Esophagus squamous epithelium (tissue), 5 donors: ENCODE measurements at places on chromosomes 6 and 20.

GRCh38 chr20:59578436-59579403 is 25.6 kb upstream of the PHACTR3 start:
- DNase-seq: no peak

GRCh38 chr6:41043151-41043550 is 884 bp downstream of the TSPO2 start:
- DNase-seq: no peak

GRCh38 chr6:70379473-70380013 is 33.8 kb upstream of the FAM135A start:
- no peak for DNase-seq

GRCh38 chr20:45292343-45292742 is 14.3 kb upstream of the RBPJL start:
- DNase-seq: no peak

DNA sequence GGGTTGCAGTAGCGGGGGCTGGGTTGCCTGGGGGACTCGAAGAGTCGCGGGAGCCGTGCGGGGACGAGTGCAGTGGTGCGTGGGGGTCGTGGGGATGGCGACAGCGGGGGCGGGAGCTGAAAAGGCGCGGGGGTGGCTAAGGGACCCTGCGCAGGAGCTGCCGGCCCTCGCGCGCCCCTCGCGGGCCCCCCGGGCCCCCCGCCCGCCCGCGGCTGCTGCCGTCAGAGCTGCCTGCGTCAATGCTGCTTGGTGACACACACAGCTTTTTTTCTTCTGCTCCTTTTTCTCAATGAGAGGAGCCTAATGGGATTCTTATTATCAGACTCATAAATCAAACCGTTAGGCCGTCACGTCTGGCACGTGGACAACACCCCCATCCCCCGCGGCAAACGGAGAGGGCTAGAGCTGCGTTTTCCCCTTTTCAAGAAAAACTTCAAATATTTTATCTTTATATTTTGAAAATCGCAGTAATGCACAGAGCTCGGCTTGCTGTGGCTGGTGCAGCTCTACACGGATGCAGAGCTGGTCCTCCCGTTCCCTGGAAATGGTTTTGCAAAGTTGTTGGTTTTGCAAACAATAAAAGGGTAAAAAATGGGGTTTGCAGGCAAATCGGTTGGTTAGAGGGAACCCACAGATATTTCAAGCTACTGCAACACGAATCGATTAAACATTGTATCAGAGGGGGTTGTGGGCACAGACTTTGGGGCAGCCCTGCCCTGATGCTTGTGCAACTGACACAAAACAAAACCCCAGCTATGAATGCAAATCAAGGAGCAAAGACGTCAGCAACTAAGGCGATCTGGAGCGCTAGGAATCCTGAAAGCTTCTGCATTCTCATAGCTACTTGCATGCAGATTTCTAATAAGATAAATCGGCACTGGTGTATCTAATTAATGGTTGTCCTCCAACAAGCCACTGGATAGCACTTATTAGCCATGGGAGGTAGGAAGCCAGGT is 161.4 kb downstream of the TBXT start:
- DNase-seq: no peak

- no peak for DNase-seq
Measured at GRCh38 chr20:52731093-52731492, 241.1 kb upstream of the TSHZ2 start.

GRCh38 chr6:158043586-158044524 is 62.2 kb downstream of the SYNJ2 start:
- no peak for DNase-seq

- no peak for DNase-seq
Measured at GRCh38 chr6:51261691-51262090, 443.0 kb downstream of the TFAP2B start.

DNA sequence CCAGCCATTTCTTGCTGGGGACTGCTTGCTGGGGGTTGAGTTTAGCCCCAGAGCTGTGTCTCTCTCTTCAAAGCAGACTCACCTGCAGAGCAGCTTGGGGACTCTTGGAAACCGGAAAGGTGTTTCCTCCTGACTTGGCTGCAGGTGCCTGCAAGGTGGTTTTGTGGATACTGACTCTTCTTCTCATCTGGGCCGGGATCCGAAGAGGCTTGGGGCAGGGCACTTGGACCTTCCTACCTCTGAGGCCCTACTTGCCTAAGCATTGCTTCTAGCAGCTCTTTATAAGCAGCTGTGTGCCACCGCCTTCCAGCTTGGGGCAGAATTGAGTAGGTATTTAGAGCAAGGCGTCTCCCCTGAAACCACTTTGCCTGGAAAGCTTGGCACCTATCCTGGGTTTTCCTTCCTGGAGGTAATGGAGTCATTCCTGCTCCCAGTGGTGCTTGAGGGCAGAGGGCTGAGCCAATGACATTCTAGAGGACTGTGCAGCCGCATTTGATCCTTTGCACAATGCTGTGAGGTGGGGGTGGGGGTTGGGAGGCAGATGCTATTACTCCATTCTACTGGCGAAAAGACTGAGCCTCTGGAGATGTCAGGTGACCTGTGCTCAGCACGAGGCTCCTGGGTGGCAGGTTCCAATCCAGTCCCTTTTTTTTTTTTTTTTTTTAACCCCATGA is 3.4 kb upstream of the CTSZ start:
- no peak for DNase-seq

DNA sequence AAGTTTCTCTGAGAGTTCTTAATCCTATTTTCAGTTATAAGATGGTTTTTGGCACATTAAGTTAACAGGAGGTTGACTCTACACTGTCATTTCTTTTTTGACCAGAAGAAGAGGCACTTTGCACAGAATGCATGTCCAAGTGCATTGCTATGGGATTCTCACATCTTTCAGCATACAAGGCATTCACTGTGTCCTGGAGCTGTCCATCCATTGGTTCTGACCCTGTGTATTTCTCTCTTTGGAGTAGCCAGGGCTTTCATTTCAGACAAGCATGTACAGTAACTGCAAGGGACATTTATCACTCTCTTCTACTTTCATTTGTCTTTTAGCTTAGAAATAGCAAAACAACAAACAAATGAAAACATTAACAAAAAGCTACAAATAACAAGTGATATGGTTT is 275.1 kb upstream of the IMPG1 start:
- no peak for DNase-seq

GRCh38 chr6:168827586-168827871 is 386.5 kb downstream of the SMOC2 start:
- no peak for DNase-seq

DNA sequence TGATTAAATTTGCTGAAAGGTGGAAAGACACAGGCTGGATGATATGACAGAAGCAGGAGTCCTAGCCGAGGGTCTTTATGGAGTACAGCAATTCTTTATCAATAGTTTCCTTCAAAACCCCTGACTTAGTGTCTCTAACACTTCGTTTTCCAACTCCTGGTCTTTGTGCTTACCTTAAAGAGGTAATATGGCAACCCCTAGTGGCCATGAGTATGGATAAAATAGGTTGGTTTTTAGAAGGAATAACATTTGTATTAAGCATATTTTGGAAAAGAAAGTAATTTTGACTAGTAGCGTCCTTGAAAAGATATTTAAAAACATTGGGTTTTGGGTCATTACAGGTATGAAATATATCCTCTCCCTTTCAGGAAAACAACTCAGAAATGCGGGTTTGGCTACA is 51.9 kb downstream of the VGLL2 start:
- DNase-seq: no peak

DNA sequence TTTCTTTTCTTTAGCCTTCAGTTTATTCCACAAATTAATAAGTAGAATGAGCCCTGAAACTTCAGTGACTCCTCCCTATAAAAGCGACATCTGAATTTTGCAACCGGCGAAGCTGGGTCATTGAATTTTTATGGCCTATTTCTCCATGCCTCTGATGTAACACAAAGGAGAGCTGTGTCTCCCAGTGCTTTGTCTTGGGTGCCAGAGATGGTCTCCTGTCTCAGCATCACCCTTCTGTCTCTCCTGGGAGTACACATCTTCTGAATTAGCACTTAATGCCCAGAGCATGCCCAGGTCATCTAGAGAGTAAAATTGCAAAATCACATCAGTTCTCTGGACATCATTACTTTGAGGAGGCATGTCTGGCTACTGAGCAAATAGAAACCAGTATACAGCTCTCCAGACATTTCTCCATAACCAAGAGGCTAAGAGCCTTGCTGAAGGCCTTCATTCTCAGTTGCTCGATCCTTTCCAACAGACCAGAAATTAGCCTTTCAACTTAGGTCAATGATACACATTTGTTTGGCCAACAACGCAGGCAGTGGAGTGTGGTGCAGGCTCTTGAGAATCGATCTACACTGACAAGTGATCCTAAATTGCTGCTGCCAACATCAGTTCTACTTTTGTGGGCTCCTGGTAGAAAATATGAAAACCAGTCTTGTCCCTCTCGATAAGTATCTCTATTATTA is 176.0 kb upstream of the FOXQ1 start:
- DNase-seq: no peak

DNA sequence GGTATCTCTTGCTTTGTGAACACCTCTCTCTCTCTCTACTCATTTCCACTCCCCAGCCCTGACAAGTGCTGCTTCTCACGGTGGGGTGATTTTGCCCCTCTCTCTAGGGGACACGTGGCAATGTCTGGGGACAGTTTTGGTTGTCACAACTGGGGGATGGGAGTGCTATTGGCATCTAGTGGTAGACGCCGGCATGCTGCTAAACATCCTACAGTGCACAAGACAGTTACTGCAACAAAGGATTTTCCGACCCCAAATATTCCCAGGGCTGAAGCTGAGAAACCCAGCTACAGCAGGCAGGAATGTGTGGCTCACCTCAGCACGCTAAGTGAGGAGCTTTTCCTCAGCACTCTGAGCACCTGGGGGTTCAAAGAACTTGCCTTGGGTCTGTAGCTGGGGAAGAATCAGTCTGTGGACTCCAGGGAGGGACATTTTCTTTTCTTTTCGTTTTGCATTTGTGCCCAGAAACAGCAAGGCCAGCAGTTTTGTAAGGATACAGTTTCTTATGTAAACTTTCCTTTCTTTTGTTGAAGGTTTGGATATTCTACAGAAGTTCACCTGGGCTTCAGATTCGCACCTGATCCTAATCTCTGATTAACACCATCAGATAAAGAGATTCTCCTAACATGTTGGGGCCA is 246.9 kb upstream of the ZFP64 start:
- no peak for DNase-seq

GRCh38 chr6:107820338-107821261 is 3.5 kb downstream of the SCML4 start:
- no peak for DNase-seq

- no peak for DNase-seq
Measured at GRCh38 chr6:12051861-12052368, 39.8 kb downstream of the HIVEP1 start.

DNA sequence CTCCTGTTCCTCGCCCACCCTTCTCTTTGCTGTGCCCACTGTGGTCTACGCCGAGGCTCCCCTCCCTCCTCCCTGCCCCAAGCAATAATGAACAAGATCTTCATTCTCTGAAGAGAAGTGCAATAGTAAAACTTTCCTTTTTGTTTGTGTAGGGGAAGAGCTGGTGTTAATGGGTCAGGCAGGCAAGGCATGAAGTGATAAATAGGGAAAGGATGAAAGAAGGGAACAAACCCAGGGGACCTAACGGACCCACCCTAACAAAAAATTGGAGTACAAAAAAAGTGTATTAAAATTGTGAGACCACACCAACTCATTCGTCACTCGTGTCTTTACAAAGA is 66.9 kb downstream of the ZBTB2 start:
- DNase-seq: no peak

GRCh38 chr6:12984776-12985175 is 268.2 kb downstream of the PHACTR1 start:
- no peak for DNase-seq

- DNase-seq: no peak
Measured at GRCh38 chr6:129938249-129939020, 77.3 kb upstream of the TMEM244 start.

GRCh38 chr6:43303751-43304331 is 4.8 kb downstream of the CRIP3 start:
- DNase-seq: no peak

GRCh38 chr6:56713254-56713672 is 70.6 kb upstream of the DST start:
- DNase-seq: no peak

DNA sequence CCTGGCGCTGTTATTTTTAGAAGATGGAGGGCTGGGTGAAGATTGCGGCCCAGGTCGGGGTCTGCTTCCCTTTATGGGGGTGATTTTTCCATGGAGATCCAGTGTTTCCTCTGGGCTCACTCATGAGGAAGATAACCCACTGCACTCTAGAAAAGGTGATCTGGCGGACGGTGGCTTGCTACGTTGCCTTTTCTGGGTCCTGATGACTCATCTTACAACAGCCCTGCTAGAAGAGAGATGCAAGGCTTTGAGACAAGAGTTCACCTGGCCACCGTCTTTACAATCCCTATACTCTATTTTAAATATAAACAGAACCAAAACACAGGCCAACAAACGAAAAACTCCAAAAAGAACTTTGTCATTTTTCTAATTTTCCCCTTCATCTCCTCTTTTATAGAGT is 182.1 kb upstream of the EXOC2 start:
- DNase-seq: no peak

DNA sequence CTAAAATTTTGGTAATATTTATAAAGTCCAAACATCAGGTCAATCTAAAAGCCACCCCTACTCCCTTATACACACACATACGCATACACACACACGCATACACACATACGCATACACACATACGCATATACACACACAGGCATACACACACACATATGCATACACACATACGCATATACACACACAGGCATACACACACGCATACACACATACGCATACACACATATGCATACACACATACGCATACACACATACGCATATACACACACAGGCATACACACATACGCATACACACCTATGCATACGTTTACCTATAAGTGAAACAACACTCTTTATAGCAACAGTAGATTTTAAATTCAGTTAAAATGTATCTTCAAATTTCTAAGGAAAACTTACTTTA is 112.8 kb upstream of the C6orf118 start:
- no peak for DNase-seq

DNA sequence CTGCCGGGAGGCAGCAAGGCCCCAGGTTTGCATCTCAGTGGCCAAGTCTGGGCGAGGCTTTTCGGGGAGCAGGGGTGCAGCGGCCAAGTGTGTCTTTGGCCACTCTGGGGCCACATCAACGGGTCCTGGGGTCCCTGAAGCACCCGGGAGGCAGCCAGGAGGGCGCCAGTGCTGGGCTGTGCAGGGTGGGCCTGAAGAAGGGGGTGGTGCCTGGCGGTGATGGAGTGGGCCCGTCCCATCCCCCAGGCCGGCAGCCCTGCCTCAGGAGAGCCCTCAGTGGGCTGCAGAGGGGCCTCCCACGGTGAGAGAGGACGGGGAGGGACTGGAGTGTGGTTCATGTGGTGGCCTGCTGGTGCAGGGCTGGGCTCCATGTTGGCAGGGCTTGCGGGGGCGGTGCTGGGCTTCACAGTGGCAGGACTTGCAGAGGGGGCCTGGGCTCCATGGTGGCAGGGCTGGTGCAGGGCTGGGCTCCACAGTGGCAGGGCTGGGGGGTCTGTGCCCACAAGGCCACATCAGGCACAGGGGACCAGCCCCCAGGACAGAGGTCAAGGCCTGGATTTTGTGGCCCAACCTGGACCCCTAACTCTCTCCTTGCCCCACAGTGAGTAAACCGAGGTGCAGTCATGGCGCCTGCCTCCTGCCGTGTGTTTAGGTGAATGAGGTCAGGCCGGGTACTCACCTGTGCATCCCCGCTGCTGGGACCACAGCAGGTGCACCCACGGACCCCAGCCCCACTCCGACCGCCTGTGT is 10.5 kb upstream of the BHLHE23 start:
- DNase-seq: no peak

GRCh38 chr6:43980004-43980795 is 147.1 kb downstream of the MRPL14 start:
- no peak for DNase-seq
